ENCODE measurements at places on chromosomes 5 and 9.

- no peak for DNase-seq
Measured at GRCh38 chr9:97373331-97373730, 38.6 kb upstream of the TDRD7 start.

- DNase-seq: no peak
Measured at GRCh38 chr5:122478741-122479442, 166.9 kb downstream of the SNCAIP start.

- no peak for DNase-seq
Measured at GRCh38 chr5:13941468-13941867, 3.0 kb downstream of the DNAH5 start.

DNA sequence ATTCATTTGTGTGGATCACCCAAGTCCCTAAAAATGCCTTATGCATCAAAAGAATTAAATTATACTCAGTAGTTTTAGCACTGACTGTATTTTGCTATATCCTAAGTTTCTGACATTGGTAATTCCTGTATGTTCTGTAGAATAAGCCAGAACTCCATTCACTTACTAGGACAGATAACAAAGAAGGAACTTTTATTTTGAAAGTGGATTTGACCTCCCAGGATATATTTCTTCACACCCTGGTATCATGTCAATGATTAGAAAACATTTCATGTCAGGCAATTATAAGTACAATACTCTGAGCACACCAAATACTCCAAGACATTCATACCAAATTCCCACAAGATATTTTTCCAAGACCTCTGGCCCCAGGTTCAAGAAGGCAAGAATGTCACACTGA, 28.7 kb upstream of the MYOT start:
- DNase-seq: no peak

DNA sequence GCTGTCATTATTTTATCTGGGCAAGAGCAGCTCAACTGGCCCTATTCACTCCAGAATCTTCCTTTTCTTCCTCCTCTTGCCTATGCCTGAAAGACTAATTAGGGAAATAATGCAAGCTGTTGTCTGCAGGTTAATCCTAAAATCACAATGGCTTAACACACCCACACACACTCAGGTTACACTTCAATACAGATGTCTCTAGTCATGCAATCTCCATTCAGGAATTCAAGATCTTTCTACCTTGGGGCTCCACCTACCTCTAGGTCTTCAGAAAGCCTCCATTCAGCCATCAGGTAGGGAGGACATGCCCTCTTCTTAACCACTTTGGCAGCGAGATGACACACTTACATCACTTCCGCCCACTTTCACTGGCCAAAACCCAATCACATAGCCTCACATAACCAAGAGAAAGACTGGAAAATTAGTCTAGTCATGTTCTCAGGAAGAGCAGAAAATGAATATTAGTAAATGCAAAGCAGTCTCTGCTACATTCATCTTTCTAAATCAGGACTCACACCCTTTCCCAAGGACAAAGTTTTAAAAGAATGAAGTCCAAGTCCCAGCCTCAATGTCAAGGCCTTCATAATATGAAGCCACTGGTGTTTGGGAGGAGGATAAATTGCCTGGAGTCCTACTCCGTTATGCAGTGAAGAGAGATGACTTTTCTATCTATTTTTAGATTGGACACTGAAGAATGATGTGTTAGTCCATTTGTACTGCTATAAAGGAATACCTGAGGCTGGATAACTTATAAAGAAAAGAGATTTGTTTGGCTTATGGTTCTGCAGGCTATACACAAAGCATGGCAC, 428.1 kb downstream of the EFNA5 start:
- no peak for DNase-seq

GRCh38 chr5:42581845-42582244, 158.6 kb downstream of the GHR start:
- no peak for DNase-seq

DNA sequence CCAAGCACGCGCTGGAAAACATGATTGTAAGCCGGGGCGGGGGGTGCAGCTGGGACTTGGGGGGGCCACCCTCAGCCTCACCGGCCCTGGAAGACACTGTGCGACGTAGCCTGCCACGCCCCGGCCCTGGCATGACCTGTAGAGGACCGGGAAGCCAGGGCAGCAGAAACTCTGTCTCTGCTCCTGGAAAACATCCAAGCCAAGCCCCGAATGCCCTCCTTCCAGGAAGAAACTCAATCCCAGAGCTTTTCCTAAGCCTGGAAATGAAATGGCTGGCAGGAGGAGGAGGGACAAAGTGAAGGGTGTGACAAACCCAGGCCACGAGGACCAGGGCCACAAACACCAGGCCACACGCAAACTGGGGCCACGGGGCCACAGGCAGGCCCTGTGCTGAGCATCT, 55.4 kb downstream of the KCNT1 start:
- no peak for DNase-seq

DNA sequence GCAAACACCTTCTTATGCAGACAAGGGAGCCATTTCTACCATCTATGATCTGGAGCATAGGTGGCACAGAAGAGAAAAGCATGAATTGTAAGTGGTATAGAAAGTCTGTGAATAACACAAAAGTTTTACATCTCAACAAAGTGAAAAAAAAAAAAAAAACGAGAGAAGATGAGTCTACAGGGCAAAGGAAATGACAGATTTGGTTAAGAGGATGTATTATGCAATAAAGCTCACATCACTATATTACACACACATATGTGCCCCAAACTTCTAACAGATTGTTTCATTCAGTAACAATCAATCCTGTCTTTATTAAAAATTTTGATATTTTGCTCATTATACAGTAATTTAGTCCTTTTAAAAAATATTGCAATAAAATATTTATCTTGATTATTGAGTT, 49.8 kb downstream of the CERT1 start:
- no peak for DNase-seq

DNA sequence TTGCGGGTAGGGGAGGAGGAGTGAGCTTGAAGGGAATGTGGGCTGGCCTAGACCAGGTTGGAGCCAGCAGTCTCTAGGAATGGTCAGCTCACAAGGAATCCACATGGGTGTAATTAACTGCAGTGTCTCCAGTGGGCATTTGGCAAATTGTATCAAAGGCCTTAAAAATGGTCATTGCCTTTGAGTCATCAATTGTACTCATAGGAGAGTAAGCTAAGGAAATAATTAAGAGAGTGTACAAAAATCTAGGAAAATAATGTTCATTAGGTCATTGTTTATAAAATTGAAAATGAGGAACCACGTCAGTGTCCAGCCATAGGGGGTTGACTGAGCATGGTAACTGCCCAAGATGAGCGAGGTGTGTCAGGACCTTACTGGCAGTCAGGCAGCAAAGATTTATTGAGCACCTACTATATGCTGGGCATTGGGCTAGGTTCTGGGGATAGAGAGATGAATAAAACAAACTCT, 29.8 kb upstream of the RPL26L1 start:
- no peak for DNase-seq

- no peak for DNase-seq
Measured at GRCh38 chr5:64612344-64612961, 77.8 kb upstream of the SHISAL2B start.

DNA sequence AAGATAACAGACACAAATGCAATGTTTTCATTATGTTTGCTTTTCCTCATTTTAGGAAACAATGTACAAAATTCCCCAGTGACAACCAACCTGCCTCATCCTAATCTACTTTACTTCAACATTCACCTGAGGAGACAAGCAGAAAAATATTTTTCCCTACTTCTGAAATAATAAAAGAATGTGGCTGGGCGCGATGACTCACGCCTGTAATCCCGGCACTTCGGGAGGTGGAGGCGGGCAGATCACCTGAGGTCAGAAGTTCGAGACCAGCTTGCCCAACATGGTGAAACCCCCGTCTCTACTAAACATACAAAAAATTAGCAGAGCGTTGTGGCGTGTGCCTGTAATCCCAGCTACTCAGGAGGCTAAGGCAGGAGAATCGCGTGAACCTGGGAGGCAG, 36.9 kb downstream of the MYO10 start:
- DNase-seq: no peak

DNA sequence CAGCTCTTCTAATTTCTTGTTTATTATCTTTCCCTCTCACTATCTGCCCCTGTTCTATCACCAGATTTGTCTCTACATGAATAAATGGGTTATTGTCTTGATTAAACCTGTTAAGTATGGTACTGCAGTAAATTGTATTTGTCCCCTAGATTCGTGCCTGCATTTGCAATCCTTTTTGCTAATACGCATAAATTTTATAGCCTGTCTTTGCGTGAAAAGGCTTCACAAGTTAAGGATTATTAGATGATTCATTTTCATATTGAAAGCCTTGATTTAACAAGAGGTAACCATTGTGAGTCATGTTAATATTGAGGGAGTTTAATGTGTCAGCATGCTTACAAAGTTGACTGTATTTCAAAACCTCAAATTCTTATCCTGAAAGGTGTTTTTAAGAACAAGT, 204.6 kb downstream of the PCSK1 start:
- no peak for DNase-seq

- no peak for DNase-seq
Measured at GRCh38 chr5:1752881-1753280, 46.8 kb downstream of the MRPL36 start.

GRCh38 chr9:25804856-25805255, 126.6 kb upstream of the TUSC1 start:
- DNase-seq: no peak

GRCh38 chr5:142754031-142754430, 16.1 kb upstream of the ARHGAP26 start:
- no peak for DNase-seq

GRCh38 chr9:111668026-111668573, 6.7 kb downstream of the GNG10 start:
- DNase-seq: no peak

- no peak for DNase-seq
Measured at GRCh38 chr5:36950586-36951457, 74.3 kb downstream of the NIPBL start.

DNA sequence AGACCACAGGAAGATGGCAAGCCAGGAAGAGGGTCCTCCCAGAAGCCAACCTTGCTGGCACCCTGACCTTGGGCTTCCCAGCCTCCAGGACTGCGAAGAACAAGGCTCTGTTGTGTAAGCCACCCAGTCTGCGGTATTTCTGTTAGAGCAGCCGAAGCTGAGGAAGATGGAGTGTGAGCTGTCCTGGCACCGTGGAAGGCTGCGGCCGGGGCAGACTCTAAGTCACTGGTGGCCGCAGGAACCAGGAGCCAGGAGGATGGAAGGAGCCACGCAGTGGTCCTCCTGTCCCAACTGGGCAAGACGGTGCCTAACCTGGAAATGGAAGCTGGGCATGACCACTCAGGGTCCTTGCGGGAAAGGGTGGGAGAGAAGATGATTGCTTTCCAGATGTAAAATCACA, 89.1 kb downstream of the ZNF354C start:
- DNase-seq: no peak

DNA sequence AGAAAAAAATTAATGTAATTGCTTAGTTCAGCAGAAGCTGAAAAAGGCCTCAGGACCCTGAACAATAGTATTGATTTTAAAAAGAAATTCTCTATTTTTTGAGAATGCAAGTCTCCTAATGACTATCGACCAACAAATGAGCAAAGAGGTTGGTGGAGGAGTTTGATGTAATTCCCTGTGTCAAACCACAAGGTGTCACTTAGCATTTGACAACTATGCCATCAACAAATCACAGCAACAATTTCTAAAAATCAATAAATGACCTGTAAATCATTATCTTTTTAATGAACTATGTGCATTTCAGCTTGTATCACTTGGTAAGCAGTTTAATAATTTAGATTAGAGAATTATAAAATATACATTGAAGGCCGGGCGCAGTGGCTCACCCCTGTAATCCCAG, 133.7 kb downstream of the PRELID2 start:
- DNase-seq: no peak

- DNase-seq: no peak
Measured at GRCh38 chr9:129933185-129934040, 98.2 kb downstream of the USP20 start.
